Mesothelial cell of epicardium (in vitro differentiated cells): ENCODE measurements at places on chromosomes 11 and 22.

DNA sequence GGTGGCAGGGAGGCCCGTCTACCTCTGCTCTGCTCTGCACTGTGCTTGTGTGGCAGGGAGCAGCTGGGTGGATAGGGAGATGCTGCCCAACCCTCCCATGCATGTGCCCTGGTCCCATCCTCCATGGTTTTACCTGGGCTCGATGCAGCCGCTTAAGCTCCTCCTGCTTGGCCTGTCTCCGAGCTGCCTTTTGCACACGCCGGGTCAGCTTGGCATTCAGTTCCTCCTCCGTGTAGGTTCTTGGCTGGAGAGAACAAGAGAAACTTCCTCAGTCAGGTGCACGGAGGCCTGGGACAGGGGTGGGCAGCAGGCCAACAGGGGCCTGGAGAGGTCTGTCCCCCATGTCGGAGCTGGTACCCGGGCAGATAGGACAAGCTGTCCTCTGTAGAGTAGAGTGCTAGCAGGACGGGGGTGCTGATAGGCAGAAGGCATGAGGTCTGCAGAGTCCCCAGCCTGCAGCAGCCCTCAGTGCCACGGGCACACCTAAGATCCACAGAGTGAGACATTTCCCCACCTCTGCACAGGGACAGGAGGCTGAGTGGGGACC, 36.4 kb upstream of the BID start:
- H3K27me3 ChIP-seq, result no peaks in the 10 kb centered on the region
- DNase-seq, result no peak
- peaks cover 18% of the 10 kb centered on the region for H3K36me3 ChIP-seq
- no peak overlapping the region for H3K4me3 ChIP-seq

DNA sequence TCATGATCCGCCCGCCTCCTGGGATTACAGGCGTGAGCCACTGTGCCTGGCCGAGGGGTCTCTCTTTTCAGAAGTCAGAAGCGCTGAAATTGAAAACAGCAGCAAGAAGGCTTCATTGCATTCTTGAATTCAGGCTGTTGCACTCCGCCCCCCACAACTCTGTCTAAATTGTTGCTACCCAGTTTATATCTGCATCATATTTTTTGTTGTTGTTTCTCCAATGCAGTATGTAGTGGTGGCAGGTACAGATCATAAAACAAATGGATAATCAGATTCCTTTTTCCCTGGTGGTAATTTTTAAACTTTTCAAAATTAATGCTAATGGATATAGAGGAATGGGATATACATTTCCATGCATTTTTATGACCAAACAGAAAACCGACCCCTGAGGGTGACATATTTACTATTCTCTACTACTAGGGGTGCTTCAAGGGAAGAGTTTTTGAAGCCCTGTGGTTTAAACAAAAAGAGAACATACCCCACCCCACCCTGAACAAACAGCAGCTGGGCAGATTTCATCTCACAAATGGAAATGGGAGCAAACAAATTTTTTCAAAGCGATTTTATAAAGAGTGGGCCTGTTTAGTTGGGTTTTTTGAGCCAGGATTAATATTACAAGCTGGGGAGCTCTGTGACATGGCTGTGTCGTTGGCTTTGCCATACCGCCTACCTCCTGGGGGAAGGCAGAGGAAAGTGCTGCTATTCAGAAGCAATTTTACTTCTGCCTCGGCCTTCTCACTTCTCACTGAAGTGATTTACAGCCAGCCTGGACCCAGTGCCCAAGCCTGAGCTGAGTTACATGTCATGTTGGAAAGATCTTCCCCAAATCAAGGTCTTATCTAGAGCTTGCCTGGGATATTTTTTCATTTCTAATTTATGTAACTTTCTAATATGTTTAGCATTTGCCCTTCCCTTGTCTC, 16.0 kb upstream of the TMA7B start:
- H3K27me3 ChIP-seq, result peaks cover 9% of the 10 kb centered on the region
- H3K27ac ChIP-seq, result no peak overlapping the region
- peaks cover 7% of the 10 kb centered on the region for H3K4me1 ChIP-seq
- no peak overlapping the region for H3K4me3 ChIP-seq
- H3K36me3 ChIP-seq, result no peaks in the 10 kb centered on the region

- DNase-seq, result no peak
- H3K36me3 ChIP-seq, result no peaks in the 10 kb centered on the region
- no peak overlapping the region for H3K27ac ChIP-seq
- no peaks in the 10 kb centered on the region for H3K4me1 ChIP-seq
- no peak overlapping the region for H3K4me3 ChIP-seq
Measured at GRCh38 chr11:74460481-74461154, 6.7 kb downstream of the KCNE3 start.

GRCh38 chr11:119886667-119887230, 157.7 kb upstream of the NECTIN1 start:
- H3K27ac ChIP-seq, result no peak overlapping the region
- DNase-seq, result no peak
- peaks cover 11% of the 10 kb centered on the region for H3K4me1 ChIP-seq
- no peaks in the 10 kb centered on the region for H3K36me3 ChIP-seq

DNA sequence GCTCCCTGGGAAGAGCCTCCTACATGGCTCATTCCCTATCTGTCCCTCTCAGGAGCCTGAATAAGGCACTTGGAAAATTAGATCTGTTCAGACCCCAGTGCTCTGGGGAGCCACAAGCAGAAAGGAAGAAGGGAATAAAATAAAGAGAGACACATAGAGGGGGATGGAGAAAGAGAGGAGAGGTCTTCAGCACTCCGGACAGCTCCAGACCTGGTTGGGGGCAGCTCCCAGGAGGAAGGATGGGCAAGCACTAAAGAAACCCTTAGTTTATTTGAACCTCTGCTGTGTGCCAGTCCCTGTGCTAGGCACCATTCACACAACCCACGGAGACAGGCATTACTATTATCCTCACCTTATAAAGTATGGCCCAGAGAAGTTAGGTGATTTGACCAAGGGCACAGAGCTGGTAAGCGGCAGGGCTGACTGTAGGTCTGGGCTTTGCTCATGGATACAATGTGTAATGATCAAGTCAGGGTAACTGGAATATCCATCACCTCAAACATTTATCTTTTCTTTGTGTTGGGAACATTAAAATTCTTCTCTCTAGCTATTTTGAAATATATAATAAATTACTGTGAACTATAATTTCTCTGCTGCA, 53.7 kb upstream of the LRRC32 start:
- H3K4me1 ChIP-seq, result peaks cover 3% of the 10 kb centered on the region
- H3K27ac ChIP-seq, result no peak overlapping the region
- no peaks in the 10 kb centered on the region for H3K36me3 ChIP-seq
- no peak overlapping the region for H3K4me3 ChIP-seq

- no peaks in the 10 kb centered on the region for H3K27me3 ChIP-seq
- peaks cover 26% of the 10 kb centered on the region for H3K4me1 ChIP-seq
- no peak for DNase-seq
- H3K27ac ChIP-seq, result no peak overlapping the region
- no peak overlapping the region for H3K4me3 ChIP-seq
- peaks cover 4% of the 10 kb centered on the region for H3K36me3 ChIP-seq
Measured at GRCh38 chr11:47179655-47179991, 2.9 kb upstream of the ARFGAP2 start.

- peaks cover under 1% of the 10 kb centered on the region for H3K36me3 ChIP-seq
- peaks cover 23% of the 10 kb centered on the region for H3K4me1 ChIP-seq
- no peaks in the 10 kb centered on the region for H3K27me3 ChIP-seq
Measured at GRCh38 chr22:47046411-47047065, 284.1 kb downstream of the TBC1D22A start.

DNA sequence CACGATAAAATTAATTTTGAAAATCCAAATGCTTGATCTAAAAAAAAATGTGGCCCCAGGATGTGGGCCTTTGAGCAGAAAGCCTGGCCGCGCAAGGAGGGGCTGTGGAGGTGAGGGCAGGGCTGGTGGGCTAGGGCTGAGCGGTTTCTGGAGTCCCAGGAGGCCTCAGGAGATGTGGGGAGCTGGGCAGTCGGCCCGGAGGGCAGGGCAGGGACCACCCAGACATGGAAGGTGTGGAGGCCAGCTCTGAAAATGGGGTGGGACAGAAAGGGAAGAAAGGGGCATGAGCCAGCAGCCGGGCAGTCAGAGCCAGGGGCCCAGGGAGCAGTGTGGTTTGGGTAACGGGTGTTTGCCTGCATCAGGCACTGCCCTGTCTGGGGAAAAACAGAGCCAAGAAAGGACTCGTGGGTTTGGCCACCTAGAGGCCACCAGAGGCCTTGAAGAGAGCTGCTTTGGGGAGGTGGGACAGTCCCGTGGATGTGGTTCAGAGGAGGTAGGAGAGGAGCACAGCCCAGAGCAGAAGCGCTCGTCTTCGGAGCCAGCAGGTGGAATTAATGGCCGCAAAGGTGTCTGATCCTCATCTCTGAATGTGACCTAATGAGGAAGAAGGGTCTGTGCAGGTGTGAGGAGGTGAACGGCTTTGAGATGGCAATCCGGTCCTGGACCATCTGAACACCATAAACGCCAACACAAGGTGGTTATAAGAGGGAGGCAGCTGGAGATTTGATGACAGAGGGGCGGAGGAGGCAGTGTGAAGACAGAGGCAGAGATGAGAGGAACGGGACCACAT, 50.2 kb downstream of the IGF2 start:
- DNase-seq, result peak; percentile 35
- H3K4me1 ChIP-seq, result no peaks in the 10 kb centered on the region

DNA sequence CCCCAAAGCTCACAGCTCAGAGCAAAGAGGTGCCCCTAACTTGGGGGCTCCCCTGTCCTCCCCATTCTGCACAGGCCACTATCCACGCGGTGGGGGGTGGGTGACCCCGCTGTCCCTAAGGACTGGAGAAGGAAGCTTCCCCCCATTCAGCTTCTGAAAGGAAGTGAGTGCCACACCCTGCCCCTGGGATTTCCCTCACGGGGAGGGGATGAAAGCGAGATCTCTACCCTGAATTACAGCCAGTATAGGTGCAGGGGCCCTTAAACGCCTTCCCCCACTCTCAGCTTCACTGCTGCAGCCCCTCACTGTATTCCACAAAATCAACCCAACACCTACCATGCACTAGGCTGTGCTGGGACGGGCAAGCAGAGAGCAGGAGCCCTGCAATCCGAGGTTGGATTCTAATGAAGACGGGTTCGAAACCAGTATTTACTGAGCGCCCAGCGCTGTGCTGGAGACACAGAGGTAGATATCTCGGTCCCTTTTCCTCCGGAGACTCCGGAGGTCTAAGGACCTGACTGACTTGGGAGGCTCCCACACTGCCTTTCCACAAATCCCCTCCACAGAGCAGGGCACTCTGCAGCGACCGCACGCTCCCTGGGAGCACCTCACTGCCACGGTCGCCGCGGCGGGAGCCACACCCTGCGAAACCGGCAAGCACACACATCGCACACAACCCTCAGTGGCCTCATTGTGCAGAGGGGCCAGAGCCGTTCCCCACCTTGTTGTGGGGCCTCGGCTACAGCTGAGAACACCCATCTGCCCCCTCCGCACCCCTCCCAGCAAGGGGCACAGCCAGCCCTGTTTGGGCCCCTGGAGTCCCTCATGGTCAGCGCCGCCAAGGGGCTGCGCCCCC, 1.8 kb downstream of the AHNAK start:
- H3K4me1 ChIP-seq, result peaks cover 70% of the 10 kb centered on the region
- peak overlapping the region; percentile 99 for H3K27ac ChIP-seq
- H3K27me3 ChIP-seq, result no peaks in the 10 kb centered on the region
- H3K36me3 ChIP-seq, result no peaks in the 10 kb centered on the region
- peak overlapping the region; percentile 97 for H3K4me3 ChIP-seq
- DNase-seq, result peak; percentile 60

DNA sequence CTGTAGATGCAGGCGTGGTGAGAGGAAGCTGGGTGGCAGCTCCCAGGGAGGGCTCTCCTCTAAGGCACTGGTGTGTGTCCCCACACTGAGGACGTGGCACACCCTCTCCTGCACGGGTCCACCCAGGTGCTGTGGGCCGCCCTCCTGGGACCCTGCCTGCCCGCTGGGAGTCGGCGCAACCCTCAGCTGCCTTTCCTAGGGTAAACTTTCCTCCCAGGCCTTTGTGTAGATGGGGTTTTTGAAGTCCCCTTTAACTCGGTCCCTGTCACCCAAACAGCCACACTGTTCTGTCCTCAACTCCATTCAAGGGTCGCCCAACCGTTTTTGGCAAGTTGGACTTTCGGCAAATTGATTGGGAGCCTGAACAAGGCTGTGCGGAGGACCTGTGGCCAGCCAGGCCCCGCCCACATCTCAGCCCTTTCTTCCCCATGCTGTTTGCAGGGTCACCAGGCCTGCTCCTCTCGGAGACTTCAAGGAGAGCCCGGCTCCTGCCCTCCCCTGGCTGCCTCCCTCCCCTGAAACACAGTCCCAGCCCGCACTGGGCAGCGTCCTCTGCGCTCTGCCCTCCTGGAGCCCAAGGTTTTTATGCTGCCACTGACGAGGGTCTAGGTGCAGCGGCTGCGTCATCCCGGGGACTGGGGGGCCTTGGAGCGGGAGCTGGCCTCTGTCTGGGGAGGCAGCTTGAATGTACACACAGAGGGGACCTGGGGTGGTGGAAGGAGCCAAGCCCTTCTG, 1126.2 kb downstream of the BRD1 start:
- H3K4me3 ChIP-seq, result no peak overlapping the region
- DNase-seq, result no peak
- H3K27ac ChIP-seq, result no peak overlapping the region
- no peaks in the 10 kb centered on the region for H3K36me3 ChIP-seq

DNA sequence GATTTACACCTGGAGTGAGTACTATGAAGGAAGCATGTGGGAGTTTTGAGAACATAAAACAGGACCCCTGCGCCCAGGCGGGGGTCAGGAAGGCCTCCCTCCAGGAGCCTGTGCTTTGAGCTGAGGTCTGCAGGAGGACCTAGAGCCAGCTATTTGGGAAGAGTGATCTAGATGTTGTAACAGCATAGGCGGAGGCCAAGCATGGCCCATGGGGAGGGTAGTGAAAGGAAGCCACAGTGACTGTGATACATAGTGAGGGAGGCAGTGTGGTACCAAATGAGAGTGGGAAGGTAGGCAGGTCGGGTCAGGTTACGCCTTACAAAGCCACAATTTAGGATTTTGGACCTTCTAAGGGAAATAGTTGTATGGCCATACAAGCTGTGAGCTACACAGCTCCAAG, 147.5 kb downstream of the PARVA start:
- H3K27me3 ChIP-seq, result no peaks in the 10 kb centered on the region
- peaks cover 23% of the 10 kb centered on the region for H3K36me3 ChIP-seq
- no peak for DNase-seq
- H3K27ac ChIP-seq, result no peak overlapping the region

DNA sequence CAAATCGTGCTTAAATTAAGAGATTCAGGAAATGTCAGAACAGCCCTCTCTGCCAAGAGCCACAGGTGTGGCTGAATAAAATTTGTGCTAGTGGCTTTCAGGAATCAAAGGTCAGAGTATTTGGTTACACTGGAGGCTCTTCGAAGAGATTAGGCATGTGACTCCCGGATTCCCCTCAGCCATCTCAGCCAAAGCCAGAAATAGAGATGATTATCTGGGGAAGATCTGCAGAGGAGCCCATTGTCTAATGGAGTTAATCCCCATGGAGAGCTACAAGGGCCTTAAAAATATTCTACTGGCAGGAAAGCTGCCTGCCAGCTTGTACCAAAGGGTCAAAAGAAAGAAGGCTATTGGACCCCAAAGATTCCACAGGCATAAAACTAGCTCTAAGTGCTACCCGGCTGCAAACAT, 1259.5 kb downstream of the TBC1D22A start:
- H3K4me3 ChIP-seq, result no peak overlapping the region
- no peaks in the 10 kb centered on the region for H3K27me3 ChIP-seq
- DNase-seq, result no peak
- H3K36me3 ChIP-seq, result peaks cover 7% of the 10 kb centered on the region
- no peak overlapping the region for H3K27ac ChIP-seq
